Activated T-helper 17 cell treated with anti-CD3 and anti-CD28 coated beads, Interleukin-2, amount 50 U/mL, for 72 hours (primary cell): ENCODE measurements at places on chromosomes 7 and 10.

- no peak for ATAC-seq
Measured at GRCh38 chr7:72325561-72325960, 86.6 kb downstream of the CALN1 start.

DNA sequence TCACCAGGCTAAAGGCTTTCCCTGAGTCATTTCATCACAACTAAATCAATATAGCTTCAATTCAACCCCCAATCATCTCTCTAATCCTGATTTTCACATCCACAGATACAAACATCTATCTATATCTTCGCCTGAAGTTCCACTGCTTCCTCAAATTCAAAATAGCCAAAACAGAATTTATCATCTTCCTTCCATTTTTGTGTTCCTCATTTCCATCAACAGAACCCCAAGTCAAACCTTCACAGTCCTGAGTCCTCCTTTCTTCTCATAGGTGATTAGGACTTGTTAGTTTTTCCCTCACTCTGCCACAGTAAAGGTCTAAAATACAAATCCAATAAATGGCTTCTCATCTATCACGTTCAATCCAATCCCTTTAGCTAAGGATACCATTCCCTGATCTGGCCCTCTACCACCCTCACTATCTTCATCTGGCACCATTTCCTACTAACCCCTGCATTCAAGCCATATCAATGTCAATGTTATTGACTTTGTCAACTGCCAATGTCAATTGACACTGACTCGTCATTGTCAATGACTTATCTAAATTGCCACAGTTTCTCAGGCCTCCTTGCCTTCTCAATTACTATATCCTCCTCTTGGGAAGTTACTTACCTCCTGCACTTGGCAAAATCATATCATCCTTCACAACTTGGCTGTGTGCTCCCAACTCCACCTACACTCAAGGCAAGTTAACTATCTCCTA, 2.6 kb downstream of the HYCC1 start:
- no peak for ATAC-seq

DNA sequence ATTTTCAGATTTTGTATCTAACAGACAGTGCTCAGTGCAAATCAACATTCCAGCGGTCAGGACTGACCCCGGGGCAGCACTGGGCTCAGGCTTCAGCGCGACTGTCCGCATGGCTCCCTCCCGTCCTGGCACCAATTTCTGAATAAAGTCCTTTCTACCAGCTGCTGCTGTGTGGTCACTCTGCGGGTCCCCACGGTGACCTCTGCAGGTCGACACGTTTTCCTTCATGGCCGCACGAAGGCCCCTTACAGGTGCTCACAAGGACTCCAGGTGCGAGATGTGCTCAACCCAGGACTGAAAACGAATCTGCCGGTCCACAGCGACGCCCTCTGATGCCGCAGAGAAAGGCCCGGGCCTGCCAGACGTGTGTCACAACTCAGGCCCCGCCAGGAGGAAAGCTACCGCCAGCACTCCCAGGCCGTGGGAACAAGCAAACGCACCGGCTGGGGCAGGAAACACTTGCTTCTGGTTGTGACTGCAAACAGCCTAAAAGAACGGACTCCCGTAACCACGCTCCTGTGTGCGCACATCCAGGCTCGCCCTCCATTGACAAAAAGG, 3.7 kb upstream of the UTF1 start:
- ATAC-seq, result peak; percentile 67

DNA sequence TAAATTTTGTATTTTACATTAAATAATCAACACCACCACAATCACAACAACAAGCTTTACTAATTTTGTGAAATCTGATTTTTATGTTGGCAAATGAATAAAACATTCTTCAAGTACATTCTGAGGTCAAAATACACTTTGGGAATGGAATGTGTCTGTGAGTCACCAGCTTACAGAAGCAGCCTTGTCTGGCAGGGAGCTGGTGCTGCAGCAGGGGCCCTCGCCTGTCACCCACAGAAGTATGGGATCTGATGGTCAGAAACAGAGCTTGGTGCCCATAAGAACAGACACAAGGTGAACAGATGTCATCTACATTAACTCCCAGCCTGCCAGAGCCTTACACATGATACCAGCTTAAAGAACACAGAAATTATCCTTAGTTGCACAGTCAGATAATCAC, 496.9 kb downstream of the CCSER2 start:
- no peak for ATAC-seq

DNA sequence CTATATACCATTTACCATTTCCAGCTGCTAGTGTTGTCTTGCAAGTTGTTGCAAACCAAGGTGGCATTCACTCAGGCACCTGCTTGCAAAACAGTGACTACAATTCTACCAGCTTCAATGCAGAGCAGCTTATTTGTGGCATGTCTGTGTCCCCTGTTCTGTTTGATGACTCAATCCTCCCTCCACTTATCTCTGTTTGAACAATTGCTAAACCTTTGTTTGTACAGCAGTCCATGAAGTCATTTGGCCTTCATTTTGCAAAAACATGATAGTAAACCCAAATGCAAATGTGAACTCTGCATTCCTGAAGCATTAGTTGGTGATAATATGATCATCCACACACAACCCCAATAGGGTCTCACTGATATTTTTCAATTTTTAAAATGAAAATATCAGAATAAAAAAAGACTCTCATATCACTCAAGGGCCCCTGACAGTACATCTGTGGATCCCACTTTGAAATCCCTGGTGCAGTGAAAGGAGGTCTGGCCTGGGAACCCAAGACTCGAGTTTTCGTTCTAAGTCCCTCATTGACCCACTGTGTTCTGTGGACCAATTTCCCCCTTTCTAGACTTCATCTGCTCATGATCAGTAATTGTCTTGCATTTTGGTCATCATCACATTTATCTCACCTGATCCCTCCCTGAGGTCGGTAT, 425.4 kb downstream of the RPS24 start:
- ATAC-seq, result peak; percentile 31
